ENCODE measurements at places on chromosomes 4 and X.

GRCh38 chr4:995311-996026, 2.3 kb upstream of the SLC26A1 start:
- ATAC-seq, result no peak
- H3K27ac ChIP-seq, result no peak overlapping the region
- H3K4me1 ChIP-seq, result no peaks in the 10 kb centered on the region
- H3K27me3 ChIP-seq, result peaks cover 45% of the 10 kb centered on the region

DNA sequence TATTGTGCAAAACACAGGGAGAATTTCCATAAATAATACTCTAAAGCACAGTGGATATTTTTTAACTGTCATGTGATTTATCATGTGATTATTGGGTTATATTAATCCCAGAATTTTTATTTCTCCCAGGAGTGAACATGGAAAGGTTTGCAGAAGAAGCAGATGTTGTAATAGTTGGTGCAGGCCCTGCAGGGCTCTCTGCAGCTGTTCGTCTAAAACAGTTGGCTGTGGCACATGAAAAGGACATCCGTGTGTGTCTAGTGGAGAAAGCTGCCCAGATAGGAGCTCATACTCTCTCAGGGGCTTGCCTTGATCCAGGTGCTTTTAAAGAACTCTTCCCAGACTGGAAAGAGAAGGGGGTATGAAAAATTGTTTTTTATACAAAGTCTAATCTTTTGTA, 10.0 kb downstream of the ETFDH start:
- H3K4me1 ChIP-seq, result peaks cover 9% of the 10 kb centered on the region
- no peak for ATAC-seq
- no peaks in the 10 kb centered on the region for H3K27me3 ChIP-seq
- H3K4me3 ChIP-seq, result no peak overlapping the region

GRCh38 chrX:122555925-122556324, 628.2 kb upstream of the GRIA3 start:
- no peaks in the 10 kb centered on the region for H3K4me1 ChIP-seq
- H3K4me3 ChIP-seq, result no peak overlapping the region
- no peaks in the 10 kb centered on the region for H3K36me3 ChIP-seq
- ATAC-seq, result no peak
- no peaks in the 10 kb centered on the region for H3K27me3 ChIP-seq
- H3K27ac ChIP-seq, result no peak overlapping the region

DNA sequence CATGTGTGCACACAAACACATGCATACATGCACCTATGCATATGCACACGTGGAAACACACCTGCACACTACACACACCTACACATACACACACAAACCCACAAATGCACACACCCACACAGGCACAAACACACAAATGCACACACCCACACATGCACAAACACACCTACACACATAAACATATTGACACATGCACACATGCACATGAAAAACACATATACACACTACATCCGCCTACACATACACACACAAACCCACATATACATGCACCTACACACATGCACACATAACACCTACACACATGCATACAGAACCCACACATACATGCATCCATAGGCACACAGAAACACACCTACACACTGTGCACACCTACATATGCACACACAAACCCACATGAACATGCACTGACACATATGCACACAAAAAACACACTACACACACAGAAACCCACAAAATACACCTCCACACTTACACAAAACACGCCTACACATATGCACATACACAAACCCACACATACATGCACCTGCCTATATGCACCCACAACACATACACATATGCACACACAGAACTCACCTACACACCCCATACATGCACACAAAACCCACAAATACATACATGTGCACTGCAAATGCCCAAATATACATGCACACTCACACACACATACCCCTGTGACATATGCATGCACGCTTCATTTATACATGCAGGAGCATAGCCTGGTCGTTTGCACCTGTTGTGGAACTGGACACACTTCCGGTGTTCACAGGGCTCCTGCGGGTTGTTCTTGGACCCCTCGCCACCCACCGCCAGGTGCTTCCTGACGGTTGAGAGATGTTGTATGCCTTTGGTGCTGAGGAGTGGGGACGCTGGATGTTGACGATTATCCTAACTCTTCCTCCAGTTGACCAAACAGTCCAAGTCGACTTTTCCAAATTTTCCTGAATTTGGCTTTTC, 22.1 kb downstream of the CD99 start:
- no peaks in the 10 kb centered on the region for H3K27me3 ChIP-seq
- H3K27ac ChIP-seq, result no peak overlapping the region
- no peak overlapping the region for H3K4me3 ChIP-seq
- H3K4me1 ChIP-seq, result peaks cover 2% of the 10 kb centered on the region
- H3K36me3 ChIP-seq, result peaks cover 66% of the 10 kb centered on the region

- H3K36me3 ChIP-seq, result no peaks in the 10 kb centered on the region
- H3K27ac ChIP-seq, result no peak overlapping the region
- no peaks in the 10 kb centered on the region for H3K27me3 ChIP-seq
- no peak for ATAC-seq
- no peaks in the 10 kb centered on the region for H3K4me1 ChIP-seq
- no peak overlapping the region for H3K4me3 ChIP-seq
Measured at GRCh38 chr4:124304941-124305340, 407.6 kb downstream of the ANKRD50 start.

GRCh38 chr4:11402192-11402591, 26.5 kb downstream of the HS3ST1 start:
- H3K4me1 ChIP-seq, result no peaks in the 10 kb centered on the region
- H3K27ac ChIP-seq, result no peak overlapping the region
- peaks cover 14% of the 10 kb centered on the region for H3K36me3 ChIP-seq
- no peak for ATAC-seq

- peaks cover 33% of the 10 kb centered on the region for H3K27me3 ChIP-seq
- peaks cover 14% of the 10 kb centered on the region for H3K4me1 ChIP-seq
- ATAC-seq, result peak; percentile 31
Measured at GRCh38 chr4:88158489-88159228, at the start of gene ABCG2. Gene ABCG2 (minus strand): TSS chr4:88158639. CDS start chr4:88139995, 18,644 bp downstream.

DNA sequence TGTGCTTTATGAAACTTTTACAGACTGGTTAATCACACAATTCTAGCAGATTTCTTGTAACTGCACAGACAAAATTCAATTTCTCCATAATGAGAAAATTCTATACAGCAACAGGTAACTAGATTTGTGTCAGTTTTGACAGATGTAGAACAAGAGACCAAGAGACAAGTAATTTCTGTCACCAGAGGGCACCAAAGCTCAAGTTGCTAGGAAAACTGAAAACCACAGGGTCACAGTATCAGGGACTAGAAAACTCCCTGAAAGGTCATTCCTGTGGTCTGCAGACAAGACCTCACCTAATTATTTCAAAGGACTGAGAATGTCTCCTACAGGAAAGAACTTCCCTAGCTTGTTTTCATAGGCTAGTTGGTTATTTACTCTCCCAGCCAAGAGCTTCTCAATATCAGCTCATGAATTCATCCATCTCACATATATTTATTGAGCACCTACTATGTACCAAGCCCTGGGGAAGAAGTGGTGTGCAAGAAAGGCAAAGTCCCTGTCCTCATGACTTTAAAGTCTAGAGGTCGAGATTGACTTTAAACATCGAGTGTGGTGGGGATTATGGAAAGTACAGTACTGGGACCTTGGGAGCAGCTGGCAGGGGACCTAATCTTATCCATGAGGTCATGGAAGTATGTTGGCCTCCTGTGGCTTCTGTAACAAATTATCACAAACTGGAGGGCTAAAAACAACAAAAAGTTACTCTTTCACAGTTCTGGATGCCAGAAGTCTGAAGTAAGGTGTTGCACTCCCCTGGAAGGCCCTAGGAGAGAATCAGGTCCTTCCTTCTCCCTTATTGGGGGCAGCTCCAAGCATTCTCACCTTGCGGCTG, 47.8 kb upstream of the SETD7 start:
- no peak for ATAC-seq
- H3K27me3 ChIP-seq, result no peaks in the 10 kb centered on the region
- no peaks in the 10 kb centered on the region for H3K36me3 ChIP-seq
- H3K4me3 ChIP-seq, result no peak overlapping the region
- H3K4me1 ChIP-seq, result no peaks in the 10 kb centered on the region

DNA sequence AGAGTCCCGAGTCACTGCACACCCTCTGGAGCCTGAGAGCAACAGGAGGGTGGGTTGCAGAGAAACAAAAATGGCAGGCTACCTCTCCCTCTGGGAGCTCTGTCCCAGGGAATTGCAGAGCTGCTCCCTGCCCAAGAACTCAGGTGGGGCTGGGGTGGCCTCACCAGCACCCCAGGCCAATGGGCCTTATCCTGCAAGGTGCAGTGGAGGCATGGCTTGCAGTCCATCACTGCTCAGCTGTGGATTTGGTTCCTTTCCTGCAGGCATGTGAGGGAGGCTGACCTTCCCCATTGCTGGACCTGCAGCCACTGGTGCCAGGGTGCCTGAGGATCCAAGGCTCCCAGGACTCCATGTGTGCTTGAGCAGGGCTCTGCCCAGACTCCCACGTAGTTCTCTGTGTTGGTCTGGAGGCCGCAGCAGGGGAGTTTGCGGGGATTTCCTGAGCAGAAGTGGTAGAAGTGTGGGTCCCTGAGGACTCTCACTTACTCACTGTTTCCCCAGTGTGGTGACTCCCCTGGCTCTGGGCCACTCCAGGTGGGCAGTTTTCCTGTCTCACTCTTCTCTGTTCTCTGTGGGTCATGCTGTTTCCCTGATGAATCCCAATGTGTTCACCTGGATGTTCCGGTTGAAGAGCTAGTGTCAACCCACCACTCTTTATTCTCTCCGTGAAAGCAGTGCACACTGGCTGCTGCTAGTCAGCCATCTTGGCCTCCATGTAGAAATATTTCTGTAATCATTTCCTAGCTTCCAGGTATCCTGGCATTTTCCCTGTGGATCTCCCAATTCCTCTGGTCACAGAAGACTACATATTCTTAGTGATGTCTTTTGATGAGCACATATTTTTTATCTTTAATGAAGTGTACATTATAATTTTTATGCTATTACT, 82.3 kb downstream of the ARHGAP24 start:
- no peaks in the 10 kb centered on the region for H3K36me3 ChIP-seq
- no peak for ATAC-seq
- no peaks in the 10 kb centered on the region for H3K27me3 ChIP-seq
- H3K4me3 ChIP-seq, result no peak overlapping the region
- H3K4me1 ChIP-seq, result no peaks in the 10 kb centered on the region

GRCh38 chr4:17236686-17237085, 275.2 kb downstream of the QDPR start:
- no peak for ATAC-seq
- no peak overlapping the region for H3K4me3 ChIP-seq
- H3K4me1 ChIP-seq, result peaks cover 11% of the 10 kb centered on the region
- H3K27me3 ChIP-seq, result no peaks in the 10 kb centered on the region
- H3K36me3 ChIP-seq, result no peaks in the 10 kb centered on the region

DNA sequence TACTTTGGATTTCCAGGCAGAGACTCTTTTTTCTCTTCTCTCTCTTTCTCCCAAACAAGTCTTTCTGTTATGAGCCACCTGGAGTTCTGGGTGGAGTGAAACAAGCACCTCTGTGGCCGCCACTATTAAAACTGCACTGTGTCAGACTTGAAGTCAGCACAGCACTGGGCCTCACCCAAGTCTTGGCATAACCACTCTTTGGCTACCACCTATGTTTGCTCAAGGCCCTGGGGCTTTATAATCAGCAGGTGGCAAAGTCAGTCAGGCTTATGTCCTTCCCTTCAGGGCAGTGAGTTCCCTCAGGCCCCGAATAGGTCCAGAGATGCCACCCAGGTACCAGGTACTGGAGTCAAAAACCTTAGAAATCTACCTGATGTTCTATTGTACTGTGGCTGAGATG, 52.4 kb downstream of the ITIH6 start:
- no peaks in the 10 kb centered on the region for H3K4me1 ChIP-seq
- H3K4me3 ChIP-seq, result no peak overlapping the region
- ATAC-seq, result no peak
- no peaks in the 10 kb centered on the region for H3K27me3 ChIP-seq
- no peaks in the 10 kb centered on the region for H3K36me3 ChIP-seq

DNA sequence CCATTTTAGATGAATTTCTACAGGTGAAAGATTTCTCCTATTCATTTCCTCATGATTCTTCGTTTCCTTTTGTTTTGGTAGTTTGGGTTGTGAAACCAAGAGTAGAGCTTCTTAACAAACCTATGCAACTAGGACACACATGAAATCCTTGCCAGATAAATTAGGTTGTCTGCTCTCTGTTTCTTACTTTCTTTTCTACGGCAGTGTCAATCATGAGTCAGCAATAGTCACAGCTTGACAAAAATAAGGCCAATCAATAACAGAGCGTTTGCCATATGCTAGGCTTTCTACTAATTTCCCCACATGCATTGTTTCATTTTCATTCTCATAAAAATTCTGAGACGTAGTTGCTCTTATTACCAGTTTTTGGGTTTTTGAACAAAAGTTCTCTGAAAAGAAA, 20.3 kb downstream of the CLRN2 start:
- no peak overlapping the region for H3K27ac ChIP-seq
- ATAC-seq, result no peak
- no peak overlapping the region for H3K4me3 ChIP-seq
- H3K4me1 ChIP-seq, result no peaks in the 10 kb centered on the region
- no peaks in the 10 kb centered on the region for H3K27me3 ChIP-seq
- no peaks in the 10 kb centered on the region for H3K36me3 ChIP-seq

- H3K27ac ChIP-seq, result no peak overlapping the region
- no peak for ATAC-seq
- no peaks in the 10 kb centered on the region for H3K4me1 ChIP-seq
- no peak overlapping the region for H3K4me3 ChIP-seq
- no peaks in the 10 kb centered on the region for H3K27me3 ChIP-seq
Measured at GRCh38 chrX:10615931-10616774, 4.2 kb downstream of the MID1 start.

DNA sequence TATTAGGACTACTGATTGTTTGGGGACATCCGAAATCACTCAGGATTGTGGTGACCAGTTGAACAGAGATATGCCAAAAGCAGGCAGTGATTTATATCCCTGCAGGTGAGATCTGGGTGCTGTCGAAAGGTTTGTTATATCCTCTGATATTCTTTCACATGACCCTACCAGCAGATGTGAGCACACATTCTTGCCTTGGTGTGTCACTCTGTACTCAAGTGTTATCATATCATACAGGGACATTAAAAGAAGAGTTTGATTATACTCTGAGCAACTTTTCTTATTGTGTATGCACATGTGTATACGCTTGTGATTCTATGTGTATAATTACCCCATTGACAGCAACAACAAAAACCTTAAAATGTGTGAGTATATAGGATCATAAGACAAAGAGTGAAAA, 381.2 kb upstream of the IGFBP7 start:
- no peaks in the 10 kb centered on the region for H3K4me1 ChIP-seq
- H3K36me3 ChIP-seq, result no peaks in the 10 kb centered on the region
- no peak for ATAC-seq
- H3K27ac ChIP-seq, result no peak overlapping the region
- H3K4me3 ChIP-seq, result no peak overlapping the region

- no peaks in the 10 kb centered on the region for H3K36me3 ChIP-seq
- no peak overlapping the region for H3K27ac ChIP-seq
- H3K4me1 ChIP-seq, result no peaks in the 10 kb centered on the region
- no peak overlapping the region for H3K4me3 ChIP-seq
Measured at GRCh38 chr4:105963461-105964400, 68.5 kb downstream of the NPNT start.

DNA sequence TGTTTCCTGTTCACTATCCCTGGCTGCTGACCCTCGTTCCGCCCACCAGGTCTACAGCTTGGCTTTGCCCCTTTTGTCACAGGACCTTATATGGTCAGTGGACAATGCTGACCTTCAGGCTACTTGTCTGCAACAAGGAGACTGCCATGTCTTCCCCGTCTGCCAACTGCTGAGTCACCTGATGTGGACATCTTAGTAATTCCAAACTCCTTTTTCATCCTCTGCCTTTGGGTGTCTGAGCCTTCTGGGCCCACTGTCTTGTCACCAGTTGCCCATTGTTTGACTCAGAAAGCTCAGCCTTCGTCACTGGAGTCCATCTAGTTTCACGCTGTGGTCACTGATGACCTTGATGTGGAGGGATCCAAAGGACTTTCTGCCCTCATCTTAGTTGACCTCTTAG, 30.2 kb downstream of the GPRIN3 start:
- H3K36me3 ChIP-seq, result no peaks in the 10 kb centered on the region
- H3K27me3 ChIP-seq, result no peaks in the 10 kb centered on the region
- ATAC-seq, result no peak
- no peaks in the 10 kb centered on the region for H3K4me1 ChIP-seq
- H3K4me3 ChIP-seq, result no peak overlapping the region
